Amygdala (tissue), 56 donors: ENCODE measurements at places on chromosomes 2 and 18.

- no peak for DNase-seq
These were observed 159.9 kb downstream of the BARD1 start for GRCh38 chr2:214649440-214650205.

DNA sequence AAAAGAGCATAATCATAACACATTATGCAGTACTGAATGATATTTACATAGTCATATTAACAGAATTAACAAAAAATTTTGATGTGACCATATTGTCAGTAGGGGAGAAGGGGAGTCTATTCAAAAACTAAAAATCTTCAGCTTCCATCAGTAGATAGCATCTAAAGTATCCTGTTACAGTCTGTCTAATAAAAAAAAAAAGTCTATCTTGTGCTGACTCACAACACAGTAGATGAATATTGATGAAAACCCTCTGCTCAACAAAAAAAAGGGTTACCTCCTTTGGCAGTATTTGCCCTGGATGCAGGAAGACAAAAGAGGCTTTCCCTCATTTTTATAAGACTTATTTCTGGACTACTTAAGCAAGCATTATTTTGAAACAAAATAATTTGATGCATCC is 27.3 kb downstream of the GRB14 start:
- DNase-seq = no peak

DNA sequence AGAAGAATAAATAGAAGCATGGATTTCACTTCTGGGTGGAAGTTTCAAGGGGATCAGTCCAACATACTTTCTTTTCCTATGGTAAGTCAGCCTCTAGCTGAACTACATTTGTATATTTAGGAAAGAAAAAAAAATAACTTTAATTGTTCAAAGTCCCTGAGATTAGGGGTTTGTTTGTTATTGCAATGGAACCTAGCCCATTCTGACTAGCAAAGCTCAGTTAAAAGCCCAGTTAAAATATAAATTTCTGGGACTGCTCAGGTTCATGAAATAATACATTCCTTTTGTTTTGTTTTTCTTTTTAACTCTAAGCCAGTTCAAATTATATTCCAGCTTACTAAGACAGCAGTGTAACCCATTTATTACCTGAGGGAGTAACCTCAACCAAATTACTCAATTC is 2069.6 kb upstream of the CELF4 start:
- DNase-seq = no peak

DNA sequence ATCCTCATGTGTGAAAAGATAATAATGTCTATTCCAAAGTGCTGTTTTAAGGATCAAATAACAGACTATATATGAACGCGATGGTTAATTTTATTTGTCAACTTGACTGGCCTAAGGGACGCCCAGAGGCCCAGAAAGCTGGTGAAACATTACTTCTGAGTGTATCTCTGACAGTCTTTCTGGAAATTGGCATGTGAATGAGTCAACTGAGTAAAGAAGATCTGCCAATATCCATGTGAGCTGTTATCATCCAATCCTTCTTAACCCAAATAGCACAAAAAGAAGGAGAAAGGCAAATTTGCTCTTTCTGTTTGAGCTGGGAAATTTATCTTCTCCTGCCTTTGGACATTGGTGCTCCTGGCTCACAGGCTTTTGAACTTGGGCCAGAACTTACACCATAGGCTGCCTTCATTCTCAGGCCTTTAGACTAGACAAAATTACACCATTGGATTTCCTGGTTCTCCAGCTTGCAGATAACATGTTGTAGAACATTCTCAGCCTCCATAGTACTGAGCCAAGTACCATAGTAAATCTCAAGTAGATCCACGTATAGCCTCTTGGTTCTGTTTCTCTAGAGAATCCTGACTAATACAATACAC is 114.7 kb upstream of the DOCK10 start:
- DNase-seq = no peak
